Cardiac muscle cell (in vitro differentiated cells and primary cell): ENCODE measurements at places on chromosomes 6 and 20.
A peak's percentile ranks its signal among the peaks of the same experiment; 100 is the strongest.

DNA sequence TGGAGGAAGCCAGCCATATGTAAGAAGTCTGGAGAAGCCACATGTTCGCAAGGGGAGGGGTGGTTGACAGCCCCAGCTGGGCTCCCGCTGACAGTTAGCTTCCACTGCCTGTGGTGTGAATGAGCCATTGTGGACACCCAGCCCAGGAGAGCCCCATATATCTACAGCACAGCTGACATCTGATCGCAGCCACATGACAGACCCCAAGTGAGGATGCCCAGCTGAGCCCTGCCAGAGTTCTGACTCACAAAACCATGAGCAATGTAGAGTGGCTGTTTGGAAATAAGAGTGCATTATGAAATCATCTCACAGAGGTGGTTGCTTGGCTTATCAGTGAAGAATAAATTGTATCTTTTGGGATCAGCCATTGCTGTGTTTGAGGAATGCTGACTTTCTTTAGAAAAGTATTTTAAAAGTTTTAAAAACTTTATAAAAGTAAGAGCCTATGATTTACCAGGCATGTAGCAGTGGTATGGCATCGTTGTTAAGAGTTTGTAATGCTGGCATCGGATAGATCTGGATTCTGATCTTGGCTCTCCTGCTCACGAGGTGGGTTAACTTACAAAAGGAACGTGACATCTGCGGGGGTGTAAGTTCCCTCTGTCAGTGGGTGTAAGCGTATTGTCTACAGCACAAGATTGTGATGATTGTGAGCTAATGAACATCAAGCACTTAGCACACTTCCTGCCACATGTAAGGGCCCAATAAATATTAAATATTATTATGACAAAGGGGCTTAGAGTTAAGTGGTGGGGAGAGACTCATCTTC is 24.1 kb downstream of the CFAP61 start:
- H3K4me1 ChIP-seq: no peaks in the 10 kb centered on the region
- DNase-seq: no peak
- H3K27ac ChIP-seq: no peak overlapping the region
- H3K4me3 ChIP-seq: no peak overlapping the region

DNA sequence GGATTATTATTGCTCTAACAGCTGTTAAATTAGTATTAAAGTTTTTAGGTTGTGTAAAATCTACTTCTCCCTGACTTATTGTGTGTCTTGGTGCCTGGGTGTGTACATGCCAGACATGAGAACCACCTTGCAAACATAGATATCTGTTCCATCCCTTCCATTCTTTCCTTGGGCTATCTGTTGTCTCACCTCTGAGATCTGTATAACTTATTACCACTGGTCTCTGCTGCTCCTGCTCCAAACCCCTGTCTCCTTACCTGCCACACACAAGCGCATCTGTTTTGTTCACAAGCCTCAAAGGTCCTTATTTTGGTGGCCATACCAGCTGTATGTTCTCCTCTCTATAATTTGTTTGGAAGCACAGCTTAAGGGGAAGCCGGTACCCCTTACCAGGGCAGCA is 2.5 kb downstream of the LRRC1 start:
- no peaks in the 10 kb centered on the region for H3K36me3 ChIP-seq
- peaks cover 3% of the 10 kb centered on the region for H3K4me1 ChIP-seq
- H3K27me3 ChIP-seq: peaks cover 9% of the 10 kb centered on the region

- no peaks in the 10 kb centered on the region for H3K36me3 ChIP-seq
- no peak overlapping the region for H3K4me3 ChIP-seq
- no peaks in the 10 kb centered on the region for H3K27me3 ChIP-seq
Observed at GRCh38 chr6:159214281-159214680, 45.1 kb downstream of the FNDC1 start.

DNA sequence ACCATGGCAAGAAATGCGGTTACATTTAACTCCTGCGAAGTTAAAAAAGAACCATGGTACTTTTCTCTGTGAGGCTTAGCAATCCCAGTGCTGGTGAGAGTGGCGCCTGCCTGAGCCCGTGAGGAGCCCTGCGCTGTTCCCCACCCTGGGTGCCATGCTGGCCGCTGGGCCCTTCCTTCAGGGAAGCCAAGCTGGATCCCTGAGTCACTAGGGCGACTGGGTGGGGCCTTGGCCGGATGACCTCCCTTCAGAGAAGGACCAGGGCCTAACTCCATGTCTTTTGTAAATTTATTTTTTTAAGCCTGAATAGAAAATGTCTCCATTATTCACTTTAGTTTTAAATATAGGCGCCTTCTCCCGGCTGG is 209.1 kb downstream of the ERMARD start:
- no peak for DNase-seq
- no peaks in the 10 kb centered on the region for H3K36me3 ChIP-seq
- peaks cover 10% of the 10 kb centered on the region for H3K27me3 ChIP-seq
- no peaks in the 10 kb centered on the region for H3K4me1 ChIP-seq
- no peak overlapping the region for H3K27ac ChIP-seq

DNA sequence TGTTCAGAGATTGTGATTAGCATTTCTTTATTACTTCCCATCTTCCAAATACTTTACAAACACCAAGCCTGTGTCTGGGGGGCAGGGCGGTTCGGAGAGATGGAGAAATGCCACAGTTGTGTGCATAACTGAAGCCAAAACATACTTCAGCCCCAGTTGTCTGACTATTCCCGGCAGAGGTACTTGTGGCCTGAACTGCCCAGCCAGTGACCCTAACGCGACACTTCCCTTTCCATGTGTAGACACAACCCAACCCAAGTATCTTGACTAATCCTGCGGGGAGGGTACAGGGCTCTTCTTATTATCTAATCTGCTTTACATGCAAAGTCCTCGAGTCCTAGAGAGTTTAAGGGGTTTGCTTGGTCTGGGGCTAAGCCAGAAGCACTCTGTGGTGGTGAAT is 46.2 kb downstream of the ISM1 start:
- H3K27me3 ChIP-seq: no peaks in the 10 kb centered on the region
- H3K36me3 ChIP-seq: no peaks in the 10 kb centered on the region
- no peak overlapping the region for H3K27ac ChIP-seq
- no peak overlapping the region for H3K4me3 ChIP-seq

GRCh38 chr20:24895431-24895830 is 53.6 kb upstream of the CST7 start:
- H3K36me3 ChIP-seq: no peaks in the 10 kb centered on the region
- no peak for DNase-seq
- H3K4me1 ChIP-seq: no peaks in the 10 kb centered on the region
- H3K27ac ChIP-seq: no peak overlapping the region
- H3K27me3 ChIP-seq: no peaks in the 10 kb centered on the region
- no peak overlapping the region for H3K4me3 ChIP-seq

DNA sequence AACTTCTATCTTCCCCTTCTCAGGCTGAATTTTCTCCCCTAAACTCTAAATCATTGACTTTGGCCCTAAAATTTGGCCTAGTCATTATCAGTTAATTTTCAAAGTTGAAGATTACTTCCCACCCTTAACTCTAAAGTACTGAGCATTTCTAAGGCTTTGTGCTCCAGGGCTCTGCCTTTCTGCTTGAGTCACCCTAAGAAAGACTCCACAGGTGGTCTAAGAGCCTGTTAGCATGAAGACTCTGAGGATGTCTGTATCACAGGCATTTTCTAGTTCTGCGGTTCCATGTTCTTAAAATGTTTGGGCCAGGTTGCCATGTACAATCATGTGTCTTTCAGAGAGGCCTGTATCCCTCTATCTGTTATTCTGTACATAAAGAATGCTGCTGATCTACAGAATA is 808.1 kb upstream of the MANEA start:
- no peaks in the 10 kb centered on the region for H3K4me1 ChIP-seq
- H3K27ac ChIP-seq: no peak overlapping the region
- no peak overlapping the region for H3K4me3 ChIP-seq
- DNase-seq: no peak

- H3K27me3 ChIP-seq: no peaks in the 10 kb centered on the region
- H3K27ac ChIP-seq: no peak overlapping the region
- H3K36me3 ChIP-seq: no peaks in the 10 kb centered on the region
- H3K4me1 ChIP-seq: peaks cover 6% of the 10 kb centered on the region
Observed at GRCh38 chr6:136593748-136594490, 43.7 kb upstream of the MAP7 start.

GRCh38 chr6:81785377-81785776 is 32.9 kb upstream of the TENT5A start:
- H3K4me3 ChIP-seq: no peak overlapping the region
- H3K27ac ChIP-seq: no peak overlapping the region
- H3K27me3 ChIP-seq: no peaks in the 10 kb centered on the region

GRCh38 chr6:167711211-167711610 is 115.5 kb upstream of the AFDN start:
- H3K4me3 ChIP-seq: no peak overlapping the region
- no peak for DNase-seq
- no peak overlapping the region for H3K27ac ChIP-seq
- no peaks in the 10 kb centered on the region for H3K36me3 ChIP-seq

DNA sequence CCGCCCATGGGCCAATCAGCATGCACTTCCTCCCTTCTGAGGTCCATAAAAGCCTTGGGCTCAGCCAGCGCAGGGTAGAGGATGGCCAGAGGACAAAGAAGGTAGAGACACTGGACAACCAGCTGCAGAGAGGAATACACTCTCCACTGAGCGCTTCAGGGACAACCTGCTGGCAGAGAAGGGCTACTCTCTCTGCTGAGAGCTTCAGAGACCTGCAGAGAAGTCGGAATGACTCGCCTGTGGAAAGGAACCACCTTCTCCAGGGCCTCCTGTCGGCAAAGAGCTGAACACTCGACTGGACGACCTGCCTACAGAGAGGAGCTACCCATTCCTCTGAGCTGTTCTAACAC is 31.4 kb upstream of the SLA2 start:
- no peak for DNase-seq
- H3K4me3 ChIP-seq: peak overlapping the region; percentile 79
- H3K36me3 ChIP-seq: no peaks in the 10 kb centered on the region
- H3K27ac ChIP-seq: peak overlapping the region; percentile 71

- no peaks in the 10 kb centered on the region for H3K27me3 ChIP-seq
- no peaks in the 10 kb centered on the region for H3K36me3 ChIP-seq
- no peak for DNase-seq
Observed at GRCh38 chr6:158662954-158663624, 13.2 kb downstream of the SYTL3 start.

DNA sequence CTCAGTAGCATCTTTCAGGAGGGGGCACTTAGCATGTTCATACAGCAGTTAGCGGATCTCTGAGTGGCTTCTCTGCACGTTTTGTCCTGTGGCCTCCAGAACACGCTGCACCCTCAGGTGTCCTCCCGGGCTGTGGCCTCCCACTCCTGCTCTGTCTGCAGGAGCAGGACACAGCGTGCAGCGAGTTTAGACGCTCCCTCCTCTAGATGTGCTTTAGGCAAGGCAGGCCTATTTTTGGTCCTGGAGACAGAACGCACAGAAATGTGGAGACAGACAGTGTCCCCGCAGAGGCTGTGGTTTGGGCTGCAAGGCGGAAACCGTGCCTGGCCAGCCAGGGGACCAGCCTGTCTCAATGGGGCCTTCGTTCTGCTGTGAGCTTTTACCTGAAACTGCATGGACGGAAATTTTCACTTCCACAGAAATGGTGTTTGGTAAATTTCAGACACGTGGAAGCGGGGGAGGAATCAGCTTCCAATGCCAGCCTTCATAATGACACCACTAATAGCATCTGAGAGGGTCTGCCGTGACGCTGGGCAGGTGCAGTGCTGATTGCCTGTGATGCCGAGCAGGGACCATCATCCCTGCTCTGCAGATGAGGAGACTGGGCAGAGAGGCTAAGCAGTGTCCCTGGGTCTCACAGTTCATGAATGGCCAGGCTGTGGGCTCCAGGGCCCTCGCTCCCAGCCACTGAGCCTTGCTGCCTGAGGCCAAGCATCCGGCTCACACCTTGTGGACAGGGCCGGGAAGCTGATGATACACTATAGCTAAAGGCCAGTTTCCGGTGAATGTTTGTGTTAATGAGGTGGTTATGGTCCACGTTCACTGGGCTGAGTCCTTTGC is 120.9 kb downstream of the SYCP2 start:
- no peaks in the 10 kb centered on the region for H3K4me1 ChIP-seq
- H3K36me3 ChIP-seq: no peaks in the 10 kb centered on the region
- H3K27me3 ChIP-seq: no peaks in the 10 kb centered on the region
- no peak overlapping the region for H3K4me3 ChIP-seq
- no peak overlapping the region for H3K27ac ChIP-seq

DNA sequence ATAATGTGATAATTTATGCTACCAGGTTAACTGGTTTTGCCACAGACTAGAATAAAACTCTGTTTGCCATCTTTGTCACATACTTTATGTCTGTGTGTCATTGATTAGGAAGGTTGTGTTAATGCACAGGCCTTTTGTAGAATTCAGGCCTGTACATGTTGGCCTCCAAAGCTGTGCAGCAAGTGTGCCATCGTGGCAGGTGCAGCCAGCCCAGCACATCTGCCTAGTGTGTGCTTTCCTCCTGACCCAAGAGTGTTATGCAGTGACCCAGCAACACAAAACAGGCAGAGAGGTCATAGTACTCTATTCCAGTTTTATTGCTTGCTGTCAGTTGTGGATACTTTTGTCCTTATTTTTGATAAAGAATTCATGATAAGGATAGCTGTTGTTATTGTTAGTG is 3.7 kb downstream of the MAP3K4 start:
- peaks cover 10% of the 10 kb centered on the region for H3K4me1 ChIP-seq
- no peak overlapping the region for H3K4me3 ChIP-seq
- no peaks in the 10 kb centered on the region for H3K27me3 ChIP-seq
- DNase-seq: no peak
- H3K27ac ChIP-seq: no peak overlapping the region

GRCh38 chr6:152502421-152503188 is 134.6 kb downstream of the SYNE1 start:
- no peak overlapping the region for H3K4me3 ChIP-seq
- no peaks in the 10 kb centered on the region for H3K4me1 ChIP-seq
- DNase-seq: no peak
- H3K27me3 ChIP-seq: no peaks in the 10 kb centered on the region
- no peak overlapping the region for H3K27ac ChIP-seq

DNA sequence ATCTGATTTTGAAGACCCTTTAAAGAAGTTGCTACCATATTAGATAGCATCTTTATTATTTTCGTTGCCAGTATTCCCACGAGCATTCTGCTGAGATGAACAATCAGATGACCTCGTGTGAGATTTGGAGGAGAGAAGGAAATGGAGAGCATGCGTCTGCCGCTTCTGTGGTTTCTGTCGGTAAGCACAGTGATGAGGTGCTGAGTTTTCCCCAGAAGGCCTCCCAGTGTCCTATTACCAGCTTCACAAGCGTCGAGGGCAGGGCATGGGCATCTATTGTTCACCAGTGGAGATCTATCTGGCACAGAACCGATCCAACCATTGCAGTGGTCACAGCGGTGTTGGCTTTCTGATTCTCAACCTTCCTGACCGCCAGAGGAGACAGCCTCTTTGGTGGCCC is 29.4 kb downstream of the TRAF3IP2 start:
- H3K27ac ChIP-seq: no peak overlapping the region
- no peaks in the 10 kb centered on the region for H3K4me1 ChIP-seq
- no peaks in the 10 kb centered on the region for H3K27me3 ChIP-seq
- DNase-seq: no peak
- no peak overlapping the region for H3K4me3 ChIP-seq
